ENCODE measurements at places on chromosomes 13 and 19.

DNA sequence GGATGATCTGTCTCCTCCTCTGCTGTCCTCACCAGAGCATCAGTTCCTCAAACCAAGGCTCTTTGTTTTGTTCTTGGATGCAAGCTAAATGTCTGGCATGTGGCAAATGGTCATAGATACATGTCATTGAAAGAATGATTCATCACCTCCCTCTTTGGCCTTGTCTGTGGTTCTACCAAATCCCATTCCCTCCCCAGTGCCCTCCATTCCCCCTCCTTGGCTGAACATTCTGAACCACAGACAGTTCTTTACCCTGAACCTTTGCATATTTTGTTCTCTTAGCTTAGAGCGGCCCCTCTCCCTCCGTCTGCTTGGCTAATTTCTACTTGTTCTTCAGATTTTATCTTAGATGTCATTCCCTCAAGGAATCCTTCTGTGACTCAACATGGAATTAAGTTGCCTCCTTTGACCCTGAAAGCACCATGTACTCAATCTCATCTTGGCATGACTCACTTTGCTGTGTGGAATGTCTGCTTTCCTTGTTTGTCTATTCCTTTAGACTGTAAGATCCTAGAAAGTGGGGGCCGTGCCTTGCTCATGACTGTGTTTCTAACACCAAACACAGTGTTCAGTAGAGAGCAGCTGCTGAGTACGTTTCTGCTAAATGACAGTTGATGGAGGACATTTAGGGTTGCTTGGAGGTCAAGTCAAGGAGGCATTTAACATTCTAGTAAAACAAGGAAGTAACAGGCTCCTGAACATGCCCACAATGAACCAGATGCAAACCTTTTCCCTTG, 8.1 kb downstream of the ALOX5AP start:
- DNase-seq, result peak; percentile 89

GRCh38 chr13:76994281-76994680, 2.4 kb downstream of the CLN5 start:
- no peak for DNase-seq

GRCh38 chr13:30453727-30454126, 12.0 kb downstream of the HMGB1 start:
- DNase-seq, result no peak

GRCh38 chr13:26762745-26763345, 2.3 kb upstream of the GPR12 start:
- no peak for DNase-seq

GRCh38 chr13:95603887-95604555, 40.5 kb downstream of the DZIP1 start:
- no peak for DNase-seq

DNA sequence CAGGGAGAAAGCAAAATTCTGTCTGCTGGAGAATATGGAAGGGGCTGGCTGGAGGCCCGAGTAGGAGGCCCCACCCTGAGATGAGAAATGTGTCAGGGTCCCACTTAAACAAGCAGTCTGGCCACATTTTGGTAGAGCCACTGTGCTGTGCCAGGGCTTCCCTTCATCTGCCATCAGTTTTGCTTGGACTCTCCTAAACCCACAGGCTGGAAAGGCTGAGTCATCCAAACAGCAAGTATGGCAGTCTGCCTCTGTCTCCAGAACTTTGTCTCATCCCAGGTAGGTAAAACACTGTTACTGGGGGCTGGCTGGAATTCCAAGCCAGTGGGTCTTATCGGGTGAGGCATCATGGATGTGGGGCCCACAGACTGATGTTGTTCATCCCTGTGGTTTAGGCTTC, 1390.6 kb downstream of the UQCRFS1 start:
- DNase-seq, result no peak

DNA sequence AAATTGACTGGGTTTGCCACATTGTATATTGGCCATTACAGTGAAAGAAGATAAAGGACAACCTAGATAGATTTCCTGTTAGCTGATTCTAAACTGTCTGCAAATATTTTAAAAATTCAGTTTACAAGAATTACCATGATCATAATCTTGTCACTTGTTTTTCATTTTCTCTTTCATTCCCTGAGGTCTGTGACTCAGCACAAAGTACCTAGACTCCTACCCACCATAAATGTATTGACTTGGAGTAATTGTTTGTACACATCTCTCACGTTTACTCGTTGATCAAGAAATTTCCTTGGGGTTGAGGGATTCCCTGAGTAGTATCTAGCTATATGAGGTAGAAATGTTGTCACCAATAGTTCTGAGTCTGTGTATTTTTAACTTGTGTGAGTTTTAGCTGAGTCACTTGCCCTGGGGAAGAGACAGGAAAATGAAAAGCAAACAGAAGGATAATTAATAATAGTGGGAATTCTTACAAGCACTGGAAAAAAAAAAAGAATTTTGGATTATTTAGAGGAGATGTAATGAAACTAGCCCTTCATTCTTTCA, 299.2 kb upstream of the DACH1 start:
- DNase-seq, result no peak

GRCh38 chr19:34493038-34493648, 11.6 kb downstream of the WTIP start:
- DNase-seq, result no peak

- no peak for DNase-seq
These were observed 21.4 kb downstream of the ACER1 start for GRCh38 chr19:6312018-6312417.

- DNase-seq, result no peak
These were observed 83.5 kb upstream of the ARGLU1 start for GRCh38 chr13:106651442-106651841.

DNA sequence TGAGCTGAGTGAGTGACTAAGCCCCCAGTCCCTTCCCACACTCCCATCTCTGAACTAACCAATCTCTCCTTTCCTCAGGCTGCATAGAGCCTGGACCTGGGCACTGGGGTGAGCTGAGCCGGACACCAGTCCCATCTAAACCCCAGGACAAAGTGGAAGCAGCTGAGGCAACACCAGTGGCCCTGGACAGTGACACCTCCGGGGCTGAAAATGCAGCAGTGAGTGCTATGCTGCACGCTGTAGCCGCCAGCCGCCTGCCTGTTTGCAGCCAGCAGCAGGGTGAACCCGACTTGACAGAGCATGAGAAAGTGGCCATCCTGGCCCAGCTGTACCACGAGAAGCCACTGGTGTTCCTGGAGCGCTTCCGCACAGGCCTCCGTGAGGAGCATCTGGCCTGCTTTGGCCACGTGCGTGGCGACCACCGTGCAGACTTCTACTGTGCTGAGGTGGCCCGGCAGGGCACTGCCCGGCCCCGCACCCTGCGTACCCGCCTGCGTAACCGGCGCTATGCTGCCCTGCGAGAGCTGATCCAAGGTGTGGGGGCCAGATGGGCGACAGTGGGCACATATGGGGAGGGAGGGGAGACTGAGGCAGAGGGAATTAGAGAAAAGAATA, 6.4 kb downstream of the CCDC97 start:
- DNase-seq, result no peak

GRCh38 chr13:98004107-98004506, 50.6 kb downstream of the IPO5 start:
- peak; percentile 52 for DNase-seq

DNA sequence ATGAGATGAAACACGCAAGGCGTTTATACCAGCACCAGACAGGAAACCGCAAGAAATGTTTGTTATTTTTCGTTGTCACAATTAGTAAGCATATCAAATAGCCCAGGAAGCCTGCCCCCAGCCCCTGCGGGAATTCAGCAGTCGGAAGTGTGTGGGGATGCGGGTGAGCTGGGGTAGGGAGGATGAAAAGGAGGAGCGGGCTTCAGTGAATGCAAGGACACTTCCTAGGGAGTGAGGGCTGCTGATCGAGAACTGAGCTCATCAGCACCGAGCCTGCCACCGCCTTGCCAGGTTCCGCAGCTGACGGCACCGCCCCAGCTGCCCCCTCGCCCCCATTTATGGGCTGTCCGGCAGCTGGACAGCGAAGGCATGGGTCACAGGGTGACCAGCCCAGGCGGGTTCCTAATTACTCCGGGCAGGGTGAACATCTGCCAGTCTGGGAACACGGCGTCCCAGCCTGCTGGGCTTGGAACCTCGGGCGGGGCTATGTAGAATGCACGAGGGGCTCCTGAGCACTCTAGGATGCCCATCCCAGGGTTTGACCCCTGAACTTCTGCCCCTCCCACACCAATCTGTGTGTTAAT, 1.6 kb upstream of the BEST2 start:
- DNase-seq, result peak; percentile 55

GRCh38 chr19:31418055-31418454, 68.8 kb upstream of the TSHZ3 start:
- DNase-seq, result no peak

- DNase-seq, result peak; percentile 7
These were observed 292.8 kb downstream of the DCLK1 start for GRCh38 chr13:35838356-35838755.

DNA sequence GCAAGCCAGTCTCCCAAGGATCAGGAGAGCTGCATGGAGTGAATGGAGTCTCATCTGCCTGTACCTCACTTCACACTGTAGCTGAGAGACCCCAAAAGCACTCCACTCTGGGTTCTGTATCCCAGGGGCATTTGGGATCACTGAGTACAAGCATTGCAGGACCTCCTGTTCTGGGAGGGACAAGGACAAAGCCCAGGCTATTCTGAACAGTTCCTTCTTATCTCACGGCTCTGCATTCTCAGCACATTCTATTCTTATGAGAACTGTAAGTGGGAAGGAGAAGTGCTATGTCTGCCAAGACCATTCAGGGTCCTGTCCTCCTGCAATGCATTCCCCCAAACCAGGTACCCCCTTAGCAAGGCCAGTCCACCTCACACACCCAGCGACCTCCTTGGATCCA, 42.8 kb downstream of the RNF6 start:
- no peak for DNase-seq

- no peak for DNase-seq
These were observed 36.3 kb downstream of the MCF2L start for GRCh38 chr13:113005076-113005865.

GRCh38 chr13:66558506-66558905, 671.6 kb downstream of the PCDH9 start:
- no peak for DNase-seq

DNA sequence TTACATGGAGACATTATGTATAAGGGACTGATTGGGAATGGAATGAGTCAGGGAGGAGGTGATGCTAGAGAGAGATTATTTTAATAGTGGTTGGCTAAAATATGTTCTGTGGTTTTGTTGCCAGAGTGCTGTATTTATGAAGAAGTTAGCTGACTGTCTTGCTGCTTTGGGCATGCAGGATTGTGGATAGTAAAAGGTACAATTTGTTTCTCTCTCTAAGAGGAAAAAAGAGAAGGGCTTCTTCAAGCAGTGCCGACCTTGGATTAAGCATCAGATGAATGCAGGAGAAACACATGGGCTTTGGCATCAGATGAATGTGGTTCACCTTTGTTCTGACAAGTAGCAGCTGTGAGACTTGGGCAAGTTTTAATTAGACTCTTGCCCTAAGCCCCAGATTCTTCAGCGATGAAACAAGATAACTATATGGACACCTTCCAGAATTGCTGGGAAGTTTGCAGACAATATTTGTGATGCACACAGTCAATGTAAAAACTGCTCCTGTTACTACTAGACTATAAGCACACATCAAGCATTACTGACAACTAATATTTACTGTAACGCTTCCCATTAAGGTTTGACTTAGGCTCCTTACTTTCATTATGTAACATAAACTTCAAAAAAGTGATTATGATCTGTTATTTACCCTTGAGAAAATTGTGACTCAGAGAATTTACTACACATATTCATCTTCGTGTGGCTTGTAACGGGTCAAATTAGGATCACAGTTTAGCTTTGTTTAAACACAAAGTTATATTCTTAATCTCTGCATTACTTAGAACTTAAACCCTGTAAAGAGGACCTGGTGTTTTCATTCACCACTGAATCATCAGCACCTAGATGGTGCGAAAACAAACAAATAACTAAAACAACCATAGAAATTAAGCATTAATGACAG, 824.0 kb downstream of the PCDH9 start:
- peak; percentile 11 for DNase-seq

- peak; percentile 17 for DNase-seq
These were observed 449.7 kb downstream of the IRS2 start for GRCh38 chr13:109336730-109337129.

- DNase-seq, result no peak
These were observed 74.7 kb downstream of the KLF5 start for GRCh38 chr13:73133531-73133930.

GRCh38 chr19:39405958-39406655, 540 bp upstream of the ZFP36 start:
- DNase-seq, result no peak

GRCh38 chr13:98447881-98448641, 128.8 kb downstream of the STK24 start:
- DNase-seq, result no peak

GRCh38 chr19:15138427-15138826, 31.2 kb downstream of the SYDE1 start:
- DNase-seq, result no peak

- peak; percentile 36 for DNase-seq
These were observed 38.6 kb downstream of the ZNF823 start for GRCh38 chr19:11699931-11700794.

DNA sequence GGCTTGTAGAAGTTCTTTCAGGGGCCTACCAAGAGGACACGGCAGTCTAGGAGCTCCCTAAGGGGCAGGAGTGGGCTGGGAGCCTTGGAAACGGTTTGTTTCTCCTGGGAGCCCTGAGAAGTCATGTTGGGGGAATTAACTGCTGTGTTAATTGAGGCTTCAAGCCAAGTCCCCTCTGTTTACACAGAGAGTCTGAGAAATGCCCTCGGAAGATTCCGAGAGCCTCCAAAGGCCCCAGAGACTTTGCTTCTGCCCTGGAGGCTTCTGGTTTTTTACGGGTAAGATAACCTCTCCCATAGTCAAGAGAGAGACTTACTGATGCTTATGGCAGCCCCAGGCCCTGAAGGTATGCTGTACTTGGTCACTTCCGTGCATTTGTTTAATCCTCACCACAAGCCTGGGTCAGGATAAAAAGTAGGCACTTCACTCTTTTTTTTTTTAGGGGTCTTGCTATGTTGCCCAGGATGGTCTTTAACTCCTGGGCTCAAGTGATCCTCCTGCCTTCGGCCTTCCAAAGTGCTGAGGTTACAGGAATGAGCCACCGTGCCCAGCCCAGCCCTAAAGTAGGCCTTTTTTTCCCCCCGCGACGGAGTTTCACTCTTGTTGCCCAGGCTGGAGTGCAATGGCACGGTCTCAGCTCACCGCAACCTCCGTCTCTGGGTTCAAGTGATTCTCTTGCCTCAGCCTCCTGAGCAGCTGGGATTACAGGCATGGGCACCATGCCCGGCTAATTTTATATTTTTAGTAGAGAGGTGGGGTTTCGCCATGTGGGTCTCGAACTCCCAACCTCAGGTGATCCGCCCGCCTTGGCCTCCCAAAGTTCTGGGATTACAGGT, 15.2 kb downstream of the IER2 start:
- no peak for DNase-seq

DNA sequence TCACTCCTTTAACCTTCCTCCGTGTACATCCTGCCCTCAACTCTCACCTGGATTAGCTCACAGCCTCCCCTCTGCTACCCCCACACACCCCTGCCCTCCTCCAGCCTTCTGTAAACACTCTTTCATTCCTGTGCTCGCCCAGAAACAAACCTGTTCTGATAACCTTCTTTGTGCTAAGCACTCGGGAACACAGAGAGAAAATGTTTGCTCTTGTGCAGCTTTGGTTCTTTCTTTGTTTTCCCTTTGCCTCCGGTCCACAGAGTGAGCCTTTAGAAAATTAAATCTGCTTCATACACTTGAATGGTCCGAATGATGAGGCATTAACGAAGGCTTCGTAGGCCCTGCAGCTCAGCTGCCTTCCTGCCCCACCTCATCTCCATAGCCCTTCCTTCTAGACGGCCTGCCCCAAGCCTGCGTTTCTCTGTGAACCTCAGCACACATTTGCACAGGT, 6.6 kb upstream of the ZDHHC20 start:
- no peak for DNase-seq

GRCh38 chr13:104567114-104567513, 1500.9 kb upstream of the SLC10A2 start:
- no peak for DNase-seq
